Myocyte (in vitro differentiated cells): ENCODE measurements at places on chromosomes 11 and 22. TPM values are rescaled to one million over a fixed set of nuclear protein-coding genes. Genes with fewer than 3 reads are reported as not detected.

DNA sequence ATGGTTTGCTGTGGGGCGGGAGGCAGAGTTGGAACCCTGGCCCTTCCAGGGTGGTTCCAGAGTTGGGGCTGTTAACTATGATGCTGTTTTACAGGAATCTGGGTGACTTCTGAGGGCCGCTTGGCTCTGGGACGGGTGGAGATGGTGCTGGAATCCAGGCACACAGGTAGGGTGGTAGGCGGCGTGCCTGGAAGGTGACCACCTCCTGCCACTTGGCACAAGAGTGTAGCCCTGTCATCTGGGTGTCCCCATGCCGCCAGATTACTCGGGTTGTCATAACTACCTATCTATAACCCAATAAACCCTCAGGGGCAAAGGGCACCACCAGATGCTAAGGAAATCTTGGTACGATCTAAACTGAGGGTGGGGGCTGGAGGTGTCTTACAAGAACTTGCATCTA, 1.3 kb downstream of the CARS1 start:
- no peak for DNase-seq

Gene LMO2
- 8.5 and 10.6 TPM in 2 replicates for total RNA-seq

DNA sequence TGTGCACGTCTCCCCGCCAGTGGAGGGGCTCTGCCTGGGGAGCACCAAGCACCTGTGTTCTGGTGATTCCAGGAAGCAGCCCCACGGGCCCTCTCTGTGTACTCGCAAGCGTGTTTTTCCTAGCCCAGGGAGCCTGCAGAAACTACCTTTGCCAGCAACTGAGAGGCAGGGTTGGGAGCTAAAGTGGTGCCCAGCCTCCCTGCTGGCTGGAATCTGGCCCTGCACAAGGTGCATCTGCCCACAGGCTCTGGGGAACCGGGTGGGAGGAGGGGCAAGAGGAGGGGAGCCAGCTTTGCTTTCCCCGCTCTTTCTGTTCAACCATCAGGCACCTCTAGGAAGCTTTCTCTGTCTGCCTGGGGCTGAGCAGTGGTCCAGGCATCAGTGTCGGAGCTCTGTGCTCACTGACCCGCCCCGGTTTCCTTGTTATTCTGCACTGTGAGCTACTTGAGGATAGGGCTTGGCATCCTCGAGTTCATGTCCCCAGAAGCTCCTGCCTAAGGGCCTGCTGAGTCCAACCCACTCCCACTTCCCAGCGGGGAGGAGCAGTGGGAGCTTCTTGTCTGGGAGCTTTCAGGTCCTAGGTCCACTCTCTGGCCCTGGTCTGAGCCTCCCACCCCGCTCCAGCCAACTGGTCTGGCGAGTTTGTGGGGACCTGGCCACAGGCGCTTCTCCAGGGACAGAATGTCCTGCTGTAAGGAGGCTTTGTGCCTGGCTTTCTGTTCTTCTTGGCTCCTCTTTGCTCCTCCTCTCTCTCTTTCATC, 14.9 kb downstream of the DAGLA start:
- no peak for DNase-seq

DNA sequence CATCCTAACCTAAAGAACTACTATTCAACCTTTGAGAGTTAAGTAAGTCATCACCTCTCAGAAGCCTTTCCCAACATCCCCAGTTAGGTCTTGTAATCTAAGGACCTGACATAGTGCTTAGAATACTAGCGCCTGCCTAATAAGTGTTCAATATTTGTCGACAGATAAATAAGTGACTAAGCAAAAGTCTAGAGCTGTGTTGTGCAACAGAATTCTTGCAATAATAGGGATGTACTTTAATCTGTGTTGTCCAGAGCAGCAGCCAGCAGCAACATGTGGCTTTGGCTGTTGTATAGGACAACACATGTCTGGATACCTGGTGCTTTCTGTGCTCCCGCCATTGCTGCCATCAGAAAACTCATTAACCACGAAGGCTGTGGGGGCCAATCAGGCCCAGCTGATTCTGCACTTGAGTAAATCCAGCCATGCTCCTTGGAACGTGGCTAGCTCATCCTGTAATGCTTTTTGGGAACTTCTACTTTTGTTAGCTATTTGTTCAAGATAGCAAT, 66.8 kb upstream of the NTM start:
- no peak for DNase-seq

Gene LIPT2
- 2.3 and 4.5 TPM in 2 replicates for total RNA-seq
